ENCODE measurements at places on chromosomes 12 and 14. TPM values are rescaled to one million over a fixed set of nuclear protein-coding genes. Genes with fewer than 3 reads are reported as not detected.

KIF26A gene
- total RNA-seq: 3.1 TPM

EIF2B1 gene
- 70.8 TPM for total RNA-seq

RFX4 gene
- not detected for total RNA-seq

OTX2 gene
- total RNA-seq: not detected

FBXL14 gene
- 18.3 TPM for total RNA-seq

TCHP gene
- total RNA-seq: 42.8 TPM

TAS2R30 gene
- 0.66 TPM for total RNA-seq

RPL6 gene
- 1,509 TPM for total RNA-seq

TAS2R7 gene
- total RNA-seq: not detected

STYK1 gene
- 8.6 TPM for total RNA-seq

COL2A1 gene
- 6.7 TPM for total RNA-seq

MYO1A gene
- not detected for total RNA-seq

SMOC1 gene
- not detected for total RNA-seq

LRRC9 gene
- total RNA-seq: not detected

PPP2R5C gene
- total RNA-seq: 96.1 TPM

PAPLN gene
- total RNA-seq: 0.35 TPM

TRPV4 gene
- 1.6 TPM for total RNA-seq

PIANP gene
- total RNA-seq: not detected

BRAP gene
- total RNA-seq: 24.7 TPM

PIWIL1 gene
- not detected for total RNA-seq

FUT8 gene
- total RNA-seq: 132 TPM

PTGR2 gene
- total RNA-seq: 6.2 TPM

RNF212B gene
- not detected for total RNA-seq

DEGS2 gene
- 1.6 TPM for total RNA-seq

MUCL1 gene
- not detected for total RNA-seq

LRRC10 gene
- total RNA-seq: not detected

TMEM117 gene
- 9.0 TPM for total RNA-seq

GOLGA5 gene
- 23.5 TPM for total RNA-seq

GALNT16 gene
- total RNA-seq: 0.33 TPM
